ENCODE measurements at places on chromosomes 3 and 15. TPM values are rescaled to one million over a fixed set of nuclear protein-coding genes. Genes with fewer than 3 reads are reported as not detected.

DNAH12 gene
- polyA plus RNA-seq = not detected

AGTR1 gene
- 39.5 TPM for polyA plus RNA-seq

ZIC1 gene
- polyA plus RNA-seq = 4.4 TPM

NANOGP8 gene
- not detected for polyA plus RNA-seq

GRIP2 gene
- not detected for polyA plus RNA-seq

C3orf22 gene
- polyA plus RNA-seq = not detected

PLSCR5 gene
- not detected for polyA plus RNA-seq

LMCD1 gene
- 6.8 TPM for polyA plus RNA-seq

TNNC1 gene
- polyA plus RNA-seq = 0.21 TPM

SLC24A1 gene
- 3.3 TPM for polyA plus RNA-seq

TADA3 gene
- polyA plus RNA-seq = 16.2 TPM

RTP1 gene
- not detected for polyA plus RNA-seq

CNTN6 gene
- polyA plus RNA-seq = not detected

DNA sequence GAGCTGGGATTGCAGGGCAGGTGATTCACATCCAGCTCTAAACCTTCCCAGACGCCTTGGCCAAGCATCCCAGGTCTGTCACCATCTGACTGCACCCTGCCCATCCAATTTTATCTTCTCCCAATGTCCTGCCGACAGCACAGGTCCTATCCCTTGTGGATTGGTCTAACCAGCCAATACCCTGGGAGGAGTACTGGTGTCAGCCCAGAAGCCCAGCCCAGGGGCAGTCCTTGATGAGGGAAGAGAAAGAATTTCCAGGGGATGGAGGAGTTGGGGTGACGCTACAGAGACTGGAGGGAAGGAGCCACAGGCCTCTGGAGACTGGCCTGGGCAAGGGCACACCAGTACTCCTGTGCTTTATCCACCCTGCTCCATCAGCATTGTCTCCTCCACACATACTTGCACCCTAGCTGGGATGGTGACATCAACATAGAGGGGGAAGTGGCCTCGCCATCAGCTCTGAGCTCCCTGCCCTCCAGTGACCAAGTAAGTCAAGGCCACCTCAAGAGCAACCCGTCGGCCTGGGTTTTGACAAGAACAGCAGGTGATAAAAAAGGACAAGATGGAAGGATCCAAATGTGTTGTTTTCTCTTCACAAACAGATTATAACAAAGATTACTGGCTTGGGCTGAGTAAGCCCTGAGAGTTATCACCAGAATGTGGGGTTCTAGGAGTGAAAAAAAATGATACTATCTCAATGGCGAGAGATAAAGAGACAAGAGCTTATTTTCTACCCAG, 114.6 kb downstream of the AQP9 start:
- DNase-seq = no peak

DNA sequence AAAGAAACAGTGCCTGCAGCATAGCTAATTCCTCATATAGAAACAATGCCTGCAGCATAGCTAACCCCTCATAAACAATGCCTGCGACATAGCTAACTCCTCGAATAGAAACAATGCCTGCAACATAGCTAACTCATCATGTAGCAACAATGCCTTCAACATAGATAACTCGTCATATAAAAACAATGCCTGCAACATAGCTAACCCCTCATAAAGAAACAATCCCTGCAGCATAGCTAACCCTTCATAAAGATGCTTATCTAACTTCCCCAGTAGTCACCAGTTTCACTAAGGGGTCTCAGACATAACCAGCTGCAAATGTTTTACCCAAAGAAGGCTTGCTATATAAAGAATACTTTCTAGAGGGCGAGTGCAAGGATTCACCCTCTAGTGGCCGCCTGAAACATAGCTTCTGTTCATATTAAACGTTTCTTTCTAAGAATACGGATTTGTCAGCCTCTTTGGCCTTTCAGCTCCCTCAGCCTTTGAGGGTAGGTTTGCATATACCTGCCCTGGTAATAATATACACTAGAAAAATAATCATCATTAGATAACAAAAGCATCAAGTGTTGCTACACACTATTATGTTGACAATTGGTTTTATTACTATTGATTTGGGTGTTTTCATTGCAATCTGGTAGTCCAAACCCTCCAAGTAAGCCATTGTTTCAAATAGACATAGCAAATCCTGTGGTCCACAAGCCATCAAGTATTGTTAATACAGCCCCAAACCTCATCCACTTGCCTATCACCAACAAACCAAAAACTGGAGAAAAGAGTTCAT, 44.4 kb upstream of the FAN1 start:
- DNase-seq = no peak

- DNase-seq = no peak
Observed at GRCh38 chr3:173078525-173078924, 62.5 kb downstream of the SPATA16 start.

DNA sequence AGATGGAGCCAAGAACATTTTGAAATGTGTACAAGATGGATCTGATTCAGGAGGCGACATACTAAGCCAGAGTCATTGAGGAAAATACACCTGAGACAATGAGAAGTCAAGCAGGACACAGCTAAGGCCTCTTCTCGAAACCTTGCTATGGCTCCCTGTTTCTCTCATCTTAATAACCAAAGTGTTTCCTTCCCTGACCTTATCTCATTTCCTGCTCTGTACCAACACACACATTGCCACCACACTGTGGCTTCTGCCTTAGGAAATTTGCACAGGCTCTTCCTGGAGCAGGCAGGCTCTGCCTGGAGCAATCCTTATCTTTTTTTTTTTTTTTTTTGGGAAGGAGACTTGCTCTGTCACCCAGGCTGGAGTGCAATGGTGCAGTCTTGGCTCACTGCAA, 36.6 kb downstream of the OXSM start:
- no peak for DNase-seq

- no peak for DNase-seq
Observed at GRCh38 chr15:91223863-91224262, 123.8 kb downstream of the SV2B start.

GRCh38 chr3:51146781-51147180, 238.3 kb upstream of the MANF start:
- no peak for DNase-seq

DNA sequence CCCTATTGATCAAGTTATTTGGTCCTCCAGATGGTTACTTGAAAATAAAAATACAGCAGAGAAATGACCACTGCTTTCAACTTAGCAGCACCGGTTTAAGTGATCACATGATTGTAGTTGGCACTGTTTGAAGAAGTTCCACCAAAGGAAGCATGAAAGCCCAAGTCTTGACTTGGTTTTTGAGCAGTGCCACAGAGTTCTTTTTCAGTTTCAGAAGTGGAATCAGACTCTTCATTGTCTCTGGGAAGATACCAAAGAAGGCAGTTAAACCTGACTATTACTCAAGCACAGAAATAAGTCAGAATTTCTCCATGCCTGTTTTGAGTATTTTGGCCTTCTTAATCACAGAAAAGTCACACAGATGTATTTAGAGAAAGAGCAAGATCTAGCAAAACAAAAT, 66.7 kb downstream of the BBX start:
- no peak for DNase-seq

DNA sequence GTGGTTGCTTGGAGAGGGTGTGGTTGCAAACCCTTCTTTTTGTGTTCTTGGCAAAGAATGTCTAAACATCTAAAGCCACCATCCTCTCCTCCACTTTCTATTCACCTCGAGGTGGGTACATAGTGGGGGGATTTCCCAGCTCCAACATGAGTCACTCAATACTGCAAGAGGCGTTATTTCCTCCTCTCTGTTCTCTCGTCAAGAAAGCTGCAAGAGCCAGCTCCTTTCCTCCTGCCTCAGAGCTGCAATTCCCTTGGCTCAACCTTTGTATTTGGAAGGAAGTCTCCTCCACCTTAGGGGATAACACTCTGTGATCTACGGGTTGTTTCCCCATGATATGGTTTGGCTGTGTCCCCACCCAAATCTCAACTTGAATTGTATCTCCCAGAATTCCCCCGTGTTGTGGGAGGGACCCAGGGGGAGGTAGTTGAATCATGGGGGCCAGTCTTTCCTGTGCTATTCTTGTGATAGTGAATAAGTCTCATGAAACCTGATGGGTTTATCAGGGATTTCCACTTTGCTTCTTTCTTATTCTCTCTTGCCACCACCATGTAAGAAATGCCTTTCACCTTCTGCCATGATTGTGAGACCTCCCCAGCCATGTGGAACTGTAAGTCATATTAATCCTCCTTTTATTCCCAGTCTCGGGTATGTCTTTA, 138.4 kb downstream of the PLCL2 start:
- no peak for DNase-seq

GRCh38 chr3:117398141-117398899, 688.7 kb downstream of the TUSC7 start:
- DNase-seq = no peak

- no peak for DNase-seq
Observed at GRCh38 chr3:112629425-112629824, 11.5 kb downstream of the CCDC80 start.

DNA sequence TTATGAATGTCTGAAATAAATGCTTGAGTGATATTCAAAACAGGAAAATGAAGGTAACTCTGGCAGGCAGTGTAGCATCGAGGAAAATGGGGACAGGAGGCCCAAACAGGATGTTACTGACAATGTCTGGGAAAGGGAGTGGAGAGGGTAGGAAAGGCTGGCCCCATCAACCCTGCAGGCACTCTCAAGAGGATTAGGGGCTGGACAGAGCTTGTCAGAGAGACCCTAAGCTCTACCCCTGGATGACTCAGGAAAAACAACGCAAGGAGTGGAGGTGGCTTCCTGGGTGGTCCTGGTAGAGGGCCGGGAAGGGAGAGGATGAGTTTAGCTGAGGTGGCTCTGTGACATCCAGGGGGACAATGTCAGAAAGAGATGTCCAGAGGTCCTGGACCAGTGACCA, 106.0 kb downstream of the RYK start:
- DNase-seq = no peak

GRCh38 chr15:51879555-51879954, 50.1 kb downstream of the TMOD3 start:
- DNase-seq = no peak

DNA sequence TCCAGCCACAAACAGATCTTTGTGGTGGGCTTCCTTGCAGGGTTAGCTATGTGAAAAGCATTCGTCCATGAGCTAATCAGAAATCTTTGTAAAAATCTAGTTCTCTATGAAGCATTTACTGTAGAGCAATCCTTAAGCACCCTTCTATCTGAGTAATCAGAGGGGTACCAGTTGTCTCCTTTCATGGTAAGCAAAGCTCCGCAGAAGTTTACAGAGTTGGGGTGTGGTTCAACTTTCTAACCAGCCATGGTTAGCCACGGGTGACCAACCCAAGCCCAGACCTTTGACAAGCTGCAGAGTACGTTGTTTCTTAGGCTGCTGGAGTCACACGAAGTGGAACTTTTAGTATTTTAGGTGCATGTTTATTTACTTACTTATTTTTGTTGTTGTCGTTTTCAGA, 77.4 kb downstream of the FLNB start:
- DNase-seq = no peak

- no peak for DNase-seq
Observed at GRCh38 chr15:78069052-78069414, 8.5 kb downstream of the TBC1D2B start.

DNA sequence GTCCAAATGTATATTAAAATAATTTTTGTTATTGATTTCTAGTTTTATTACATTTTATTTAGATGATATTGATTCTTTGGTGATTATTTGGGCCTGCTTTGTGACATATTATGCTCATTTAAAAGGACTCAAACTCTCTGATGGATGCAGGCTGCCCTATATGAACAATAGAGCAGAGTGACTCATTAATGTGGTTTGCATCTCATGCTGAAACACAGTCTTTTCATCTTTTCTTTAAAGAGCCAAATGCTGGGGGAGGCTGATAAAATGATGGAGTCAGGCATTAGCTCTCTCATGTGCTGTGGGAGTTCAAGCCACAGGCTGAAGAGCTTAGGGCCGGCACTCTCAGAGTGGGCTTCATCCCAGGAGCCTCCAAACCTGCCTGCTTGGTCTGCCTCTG, 7.2 kb downstream of the PLA1A start:
- DNase-seq = no peak

- no peak for DNase-seq
Observed at GRCh38 chr15:78167227-78167888, 18.2 kb downstream of the IDH3A start.

- DNase-seq = no peak
Observed at GRCh38 chr15:25803036-25803435, 60.1 kb downstream of the ATP10A start.

DNA sequence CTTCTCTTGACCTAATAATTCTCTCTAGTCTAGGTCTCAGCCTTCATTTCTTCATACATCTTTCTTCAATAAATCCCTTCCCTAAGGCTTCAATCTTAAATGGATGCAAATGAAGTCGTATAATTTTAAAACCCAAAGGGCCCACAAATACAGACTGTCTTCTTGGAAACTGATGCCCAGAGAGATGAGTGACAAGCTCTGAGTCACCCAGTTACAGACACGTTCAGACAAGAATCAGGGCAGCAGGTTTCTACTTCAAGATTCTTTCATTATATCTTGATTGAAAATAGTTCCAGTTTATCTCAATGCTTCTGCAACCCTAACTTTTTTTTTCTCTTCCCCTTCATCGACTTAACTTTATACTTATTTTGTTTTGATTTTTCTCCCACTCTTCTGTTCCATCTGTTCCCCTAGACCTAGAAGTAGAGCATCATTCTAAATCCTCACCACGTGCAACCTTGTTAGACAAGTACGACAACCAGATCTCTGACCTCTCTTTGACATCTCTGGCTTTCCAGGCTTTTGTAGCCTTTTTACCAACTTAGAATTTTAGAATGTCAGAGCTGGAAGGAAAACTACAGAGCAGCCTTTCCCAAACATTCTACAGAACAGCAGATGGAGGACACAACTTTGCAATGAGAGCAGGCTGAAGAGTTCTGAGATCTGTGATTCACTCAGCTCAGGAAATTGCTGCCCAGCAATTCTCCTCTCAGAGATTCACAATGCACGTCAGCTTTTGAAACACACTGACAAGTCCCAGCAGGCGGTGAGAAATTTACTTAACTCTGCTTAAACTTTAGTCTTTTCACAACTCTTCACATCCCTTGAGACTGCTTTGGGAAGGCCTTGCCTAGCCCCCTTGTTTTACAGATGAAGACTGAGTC, 25.3 kb downstream of the NCEH1 start:
- DNase-seq = no peak

- no peak for DNase-seq
Observed at GRCh38 chr3:71649757-71650156, 66.2 kb upstream of the FOXP1 start.

GRCh38 chr3:10116138-10116460, 624 bp downstream of the BRK1 start:
- DNase-seq = no peak

DNA sequence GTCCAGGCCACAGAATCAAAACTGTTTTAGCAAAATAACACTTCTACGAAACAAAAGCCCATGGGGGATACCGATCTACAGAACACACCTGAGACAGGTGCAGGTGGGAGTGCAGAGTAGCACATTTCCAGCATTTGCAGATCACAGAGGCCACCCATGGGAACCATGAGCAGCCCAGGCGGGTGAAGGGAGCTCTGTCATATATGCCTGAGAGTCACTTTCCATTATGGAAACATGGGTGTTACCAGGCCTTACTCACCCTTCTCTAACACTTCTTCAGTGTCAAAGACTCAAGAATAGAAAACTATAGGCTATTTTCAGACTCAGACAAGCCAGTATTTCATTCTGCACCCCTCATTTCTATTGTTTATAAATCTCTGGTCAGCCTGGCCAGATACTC, 3.5 kb downstream of the PLA1A start:
- no peak for DNase-seq

Measured in liver (tissue), 10 donors.